Dermis microvascular lymphatic vessel endothelial cell (primary cell): ENCODE measurements at places on chromosomes 2 and 18. TPM values are rescaled to one million over a fixed set of nuclear protein-coding genes. Genes with fewer than 3 reads are reported as not detected.

LYPD6B gene
- total RNA-seq: not detected in 2 replicates

KCNG2 gene
- 0.26 and 2.4 TPM in 2 replicates for total RNA-seq

ARL6IP6 gene
- 17.3 and 18.1 TPM in 2 replicates for total RNA-seq

NCKAP5 gene
- under 0.01 TPM in 2 replicates for total RNA-seq

SOX11 gene
- total RNA-seq: not detected in 2 replicates

POMC gene
- 0.13 and 0.63 TPM in 2 replicates for total RNA-seq

YES1 gene
- 149 and 207 TPM in 2 replicates for total RNA-seq

TMEM200C gene
- total RNA-seq: under 0.01 TPM in 1 of 2 replicates, not detected in the other

ALKAL2 gene
- total RNA-seq: not detected in 2 replicates

POTEI gene
- total RNA-seq: 0.25 and 0.26 TPM in 2 replicates

ANKRD29 gene
- total RNA-seq: 1.3 and 2.0 TPM in 2 replicates

RAB11FIP5 gene
- total RNA-seq: 41.6 and 73.7 TPM in 2 replicates

SPHKAP gene
- not detected in 2 replicates for total RNA-seq

LRP1B gene
- under 0.01 and 0.13 TPM in 2 replicates for total RNA-seq

PSTPIP2 gene
- total RNA-seq: 0.63 and 0.64 TPM in 2 replicates

- no peak for DNase-seq
Observed at GRCh38 chr2:228067309-228067708, 114.2 kb downstream of the SPHKAP start.

GRCh38 chr2:216576616-216577015 is 56.6 kb upstream of the IGFBP2 start:
- no peak for DNase-seq

DNA sequence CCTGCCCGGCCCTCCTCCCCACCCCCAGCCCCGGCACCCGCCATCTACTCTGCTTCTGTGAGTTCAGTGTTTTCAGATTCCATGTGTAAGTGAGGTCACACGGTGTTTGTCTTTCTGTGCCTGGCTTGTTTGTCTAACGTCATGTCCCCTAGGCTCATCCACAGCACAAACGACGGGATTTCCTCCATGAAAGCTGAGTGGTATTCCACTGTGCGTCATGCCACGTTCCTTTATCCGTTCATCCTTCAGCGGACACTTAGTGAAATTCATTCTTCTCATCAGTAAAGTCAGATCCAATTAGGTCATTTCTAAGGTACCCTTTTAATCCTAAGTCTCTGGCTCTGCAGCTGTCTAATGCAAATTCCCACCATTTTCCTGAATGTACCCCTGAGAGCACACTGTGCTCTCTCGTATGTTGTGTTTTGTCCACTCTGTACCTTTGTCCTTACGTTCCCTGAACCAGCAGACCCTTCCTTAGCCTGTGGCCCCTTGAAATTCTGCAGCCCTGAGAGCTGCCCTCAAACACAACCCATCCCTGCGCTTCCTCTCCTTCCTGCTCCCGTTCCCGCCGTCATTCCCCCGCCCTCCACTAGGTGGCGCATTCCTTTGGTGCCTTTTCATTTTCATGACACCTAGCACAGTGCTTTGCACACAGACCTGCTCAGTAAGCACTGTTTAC is 44.1 kb downstream of the TRAPPC12 start:
- DNase-seq: peak; percentile 50

DNA sequence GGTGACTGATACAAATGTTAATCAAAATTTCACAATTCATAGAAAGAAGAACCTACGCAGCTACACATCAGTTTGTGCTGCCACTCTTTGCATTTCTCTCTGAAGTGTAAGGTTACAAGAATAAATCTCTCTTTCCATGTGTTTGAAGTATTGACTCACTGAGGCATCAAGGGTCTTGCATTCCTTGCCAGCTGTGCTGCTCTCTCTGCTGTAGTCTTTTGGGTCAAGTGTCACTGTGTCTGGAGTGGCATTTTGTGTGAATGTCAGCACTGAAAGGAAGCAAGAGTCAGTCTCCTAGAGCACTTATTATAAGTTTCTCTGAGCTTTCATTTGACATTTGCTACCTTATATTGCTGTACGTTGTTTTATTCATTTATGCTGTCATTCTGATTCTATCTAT is 1696.1 kb upstream of the LRRTM1 start:
- DNase-seq: no peak

GRCh38 chr2:43146083-43146482 is 80.3 kb downstream of the ZFP36L2 start:
- DNase-seq: no peak

DNA sequence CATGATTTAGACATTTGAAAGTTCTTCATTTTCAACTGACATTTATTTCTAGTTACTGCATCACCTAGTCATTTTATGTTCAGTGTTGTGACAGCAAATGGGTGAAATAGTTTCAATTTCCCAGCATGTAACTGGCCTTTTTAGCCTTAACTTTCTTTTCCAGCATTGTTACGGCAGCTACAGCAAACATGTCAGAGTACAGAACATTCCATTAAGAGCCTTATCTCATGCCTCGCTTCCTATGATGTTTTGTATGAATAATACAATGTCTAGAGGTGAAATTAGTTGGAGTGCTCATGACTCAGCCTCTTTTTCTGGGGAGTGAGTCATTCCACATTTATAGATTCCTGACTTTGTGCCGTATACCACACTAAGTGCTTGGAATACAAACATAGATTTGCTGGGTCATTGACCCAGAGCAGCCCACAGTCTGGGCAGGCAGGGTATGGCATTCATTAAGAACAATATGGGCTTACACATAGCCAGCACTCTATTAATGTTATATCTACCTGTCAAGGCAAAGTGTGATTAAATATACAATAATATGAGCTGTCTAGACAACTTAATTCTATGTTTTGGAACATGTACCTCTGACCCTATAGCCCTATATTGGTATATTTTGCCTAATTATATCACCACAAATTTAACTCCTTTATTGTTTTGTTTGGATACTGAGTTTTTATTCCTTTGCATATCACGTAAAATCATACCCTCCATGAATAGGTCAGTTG is 72.2 kb downstream of the MAP2 start:
- DNase-seq: peak; percentile 95

GRCh38 chr18:64791236-64791635 is 642.3 kb upstream of the LINC00305 start:
- no peak for DNase-seq

GRCh38 chr2:12176623-12177454 is 430.4 kb downstream of the LPIN1 start:
- peak; percentile 64 for DNase-seq

DNA sequence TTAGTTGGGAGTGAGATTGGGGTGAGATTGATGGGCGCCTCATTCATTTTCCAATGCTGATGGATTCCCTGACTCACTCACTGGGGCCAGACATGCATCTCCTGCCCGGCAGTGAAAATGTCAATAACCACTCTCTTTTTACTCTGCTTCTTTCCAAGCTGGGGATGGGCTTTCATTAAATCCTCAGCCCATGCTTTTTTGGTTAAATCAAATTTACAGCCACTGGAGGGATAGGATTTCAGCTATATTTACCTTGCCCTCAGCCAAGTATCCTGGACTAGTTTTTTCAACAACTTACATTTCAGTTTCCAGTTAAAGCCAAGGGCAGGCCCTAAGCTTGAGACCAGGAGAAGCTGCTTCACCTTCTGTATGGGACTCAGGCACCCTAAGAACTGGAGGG is 162.8 kb downstream of the TSN start:
- no peak for DNase-seq

DNA sequence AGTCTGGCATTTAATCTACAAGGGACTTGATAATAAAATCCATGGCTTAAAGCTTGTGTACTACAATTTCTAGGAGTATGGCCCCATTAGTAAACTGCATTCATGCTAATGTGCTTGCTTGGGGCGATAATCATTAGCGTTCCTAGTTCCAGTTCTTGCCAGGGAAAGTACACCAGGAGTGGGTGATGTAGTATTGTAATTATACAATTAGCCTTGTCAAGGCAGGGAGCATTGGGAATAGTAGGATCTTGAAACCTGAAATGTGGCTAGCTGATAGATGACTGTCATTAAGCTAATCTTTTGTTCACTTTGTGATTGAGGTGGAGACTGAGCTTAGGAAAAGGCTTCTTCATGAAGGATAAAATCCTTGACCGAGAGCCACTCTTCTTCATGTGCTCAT is 989.2 kb downstream of the CPS1 start:
- DNase-seq: no peak

DNA sequence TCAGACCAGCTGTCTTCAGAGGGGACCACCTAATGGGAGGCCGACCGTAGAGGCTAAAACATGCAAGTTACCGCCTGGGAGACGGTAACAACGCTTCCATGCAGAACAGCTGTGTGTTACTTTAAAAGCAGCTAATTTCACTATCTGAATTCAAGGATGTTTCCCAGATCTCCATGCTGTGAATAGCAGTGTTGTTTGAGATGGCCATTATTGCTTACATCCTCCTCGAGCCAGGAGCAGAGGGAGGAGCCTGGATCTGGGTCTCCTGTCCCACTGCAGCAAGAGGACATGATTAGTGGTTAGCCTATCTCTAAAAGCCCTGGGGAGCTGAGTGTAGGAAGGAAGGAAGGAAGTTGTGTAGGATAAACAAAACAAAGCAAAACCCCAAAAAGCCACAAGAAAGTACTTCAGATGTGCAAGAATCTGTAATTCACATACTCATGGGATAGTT is 50.9 kb downstream of the ACTR2 start:
- no peak for DNase-seq

DNA sequence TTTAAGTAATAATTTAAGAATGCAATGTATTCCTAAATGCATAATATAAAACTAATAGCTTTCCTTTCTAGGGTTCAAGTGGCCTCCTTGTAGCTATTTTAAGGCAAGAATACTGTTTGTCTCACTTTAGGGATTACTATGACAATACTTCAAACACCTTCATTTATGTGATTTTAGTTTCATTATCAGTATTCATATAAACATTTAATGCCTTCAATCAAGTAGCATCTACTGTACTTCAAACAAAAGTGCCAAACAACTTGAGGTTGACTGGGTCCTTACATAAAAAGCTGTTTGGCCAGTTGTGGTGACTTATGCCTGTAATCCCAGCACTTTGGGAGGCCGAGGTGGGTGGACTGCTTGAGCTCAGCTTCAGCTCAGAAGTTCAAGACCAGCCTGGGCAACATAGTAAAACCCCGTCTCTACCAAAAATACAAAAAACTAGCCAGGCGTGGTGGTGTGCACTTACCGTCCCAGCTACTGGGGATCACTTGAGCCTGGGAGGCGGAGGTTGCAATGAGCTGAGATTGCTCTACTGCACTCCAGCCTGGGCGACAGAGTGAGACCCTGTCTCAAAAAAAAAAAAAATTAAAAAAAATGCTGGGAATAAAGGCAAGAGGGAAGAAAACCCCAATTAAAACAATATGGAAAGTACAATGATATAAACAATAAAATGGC is 9.3 kb downstream of the MEX3C start:
- DNase-seq: no peak

GRCh38 chr18:50080316-50080715 is 114.6 kb downstream of the MYO5B start:
- DNase-seq: no peak

- no peak for DNase-seq
Observed at GRCh38 chr2:163441603-163442002, 294.2 kb downstream of the FIGN start.

GRCh38 chr2:98825404-98825803 is 94.5 kb upstream of the MGAT4A start:
- no peak for DNase-seq

GRCh38 chr2:123826729-123827271 is 198.3 kb upstream of the CNTNAP5 start:
- no peak for DNase-seq

- no peak for DNase-seq
Observed at GRCh38 chr18:61841706-61842105, 51.1 kb downstream of the RNF152 start.

DNA sequence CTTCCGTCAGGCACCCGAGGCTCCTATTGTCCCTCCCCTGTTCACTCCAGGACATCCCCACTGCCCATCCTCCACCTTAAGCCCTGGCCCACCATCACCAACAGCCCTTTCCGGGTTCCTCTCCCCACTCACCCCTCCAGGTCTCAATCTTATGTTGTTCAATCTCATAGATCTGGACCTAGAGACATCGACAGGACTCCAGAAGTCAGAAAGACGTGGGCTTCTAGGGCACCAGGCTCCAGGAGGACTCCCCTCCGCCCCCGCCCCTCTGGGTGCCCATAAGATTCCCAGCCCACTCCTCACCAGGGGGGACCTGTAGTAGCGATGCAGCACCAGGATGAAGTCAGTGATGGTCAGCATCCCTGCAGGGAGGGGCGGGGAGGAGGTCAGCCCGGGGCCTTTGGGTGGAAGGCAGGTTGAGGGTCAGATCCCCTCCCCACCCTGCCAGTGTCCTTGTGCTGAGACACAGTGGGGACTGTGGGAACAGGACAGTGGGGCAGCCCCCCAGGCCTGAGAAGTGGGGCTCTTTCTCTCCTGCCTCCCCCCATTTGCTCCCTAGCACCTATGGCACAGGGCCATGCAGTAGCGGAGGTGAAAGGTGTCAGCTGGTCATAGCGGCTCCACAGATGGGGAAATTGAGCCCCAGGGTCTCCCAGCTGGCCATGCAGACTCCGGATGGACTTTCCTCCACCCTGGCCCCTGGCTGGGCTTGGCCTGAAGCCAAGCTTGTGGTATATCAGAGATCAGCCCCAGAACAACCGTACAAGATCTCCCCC is 3.7 kb downstream of the PRKAG3 start:
- no peak for DNase-seq

DNA sequence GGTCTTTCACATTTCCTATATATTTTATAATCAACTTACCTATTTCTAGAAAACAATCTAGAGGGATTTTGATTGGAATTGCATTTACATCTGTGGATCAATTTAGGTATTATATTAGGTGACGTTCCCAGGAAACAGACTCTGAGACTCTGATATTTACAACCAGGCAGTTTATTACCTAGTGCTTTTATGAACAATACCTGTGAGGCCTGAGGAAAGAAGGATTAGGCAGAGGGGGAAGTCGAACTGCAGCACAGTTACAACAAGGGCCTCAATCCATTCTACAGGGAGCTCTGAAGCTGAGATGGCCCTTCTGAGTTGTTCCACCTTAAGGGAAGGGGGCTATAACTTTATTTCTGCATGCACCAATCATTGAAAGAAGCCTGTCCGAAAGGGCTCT is 206.9 kb downstream of the MYO1B start:
- no peak for DNase-seq

GRCh38 chr18:48773821-48774220 is 176.9 kb downstream of the SMAD7 start:
- DNase-seq: no peak

DNA sequence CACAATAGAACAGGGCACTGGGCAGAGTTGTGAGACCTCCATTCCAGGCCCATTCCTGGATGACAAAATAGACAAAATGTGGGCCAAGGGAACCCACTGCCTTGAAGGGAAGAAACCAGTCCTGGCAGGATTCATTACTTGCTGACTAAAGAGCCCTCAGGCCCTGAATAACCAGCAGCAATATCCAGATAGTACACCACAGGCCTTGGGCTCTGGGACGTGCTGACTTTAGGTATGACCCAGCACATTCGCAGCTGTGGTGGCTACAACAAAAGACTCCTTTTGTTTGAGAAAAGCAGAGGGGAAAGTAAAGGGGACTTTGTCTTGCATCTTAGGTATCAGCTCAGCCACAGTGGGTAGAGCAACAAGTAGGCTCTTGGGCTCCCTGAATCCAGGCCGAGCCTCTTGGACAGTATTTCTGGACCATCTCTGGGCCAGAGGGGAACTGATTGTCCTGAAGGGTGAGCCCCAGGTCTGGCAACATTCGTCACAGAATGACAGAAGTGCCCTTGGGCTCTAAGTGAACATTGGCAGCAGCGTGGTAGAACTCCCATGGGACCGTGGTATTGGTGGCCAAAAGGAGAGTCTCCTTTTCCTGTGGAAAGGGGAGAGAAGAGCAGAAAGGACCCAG is 89.9 kb upstream of the CD226 start:
- no peak for DNase-seq
